ENCODE measurements at places on chromosomes 4 and X.

GRCh38 chr4:141240671-141241070 lies 20.0 kb downstream of the ZNF330 start:
- DNase-seq, result no peak

DNA sequence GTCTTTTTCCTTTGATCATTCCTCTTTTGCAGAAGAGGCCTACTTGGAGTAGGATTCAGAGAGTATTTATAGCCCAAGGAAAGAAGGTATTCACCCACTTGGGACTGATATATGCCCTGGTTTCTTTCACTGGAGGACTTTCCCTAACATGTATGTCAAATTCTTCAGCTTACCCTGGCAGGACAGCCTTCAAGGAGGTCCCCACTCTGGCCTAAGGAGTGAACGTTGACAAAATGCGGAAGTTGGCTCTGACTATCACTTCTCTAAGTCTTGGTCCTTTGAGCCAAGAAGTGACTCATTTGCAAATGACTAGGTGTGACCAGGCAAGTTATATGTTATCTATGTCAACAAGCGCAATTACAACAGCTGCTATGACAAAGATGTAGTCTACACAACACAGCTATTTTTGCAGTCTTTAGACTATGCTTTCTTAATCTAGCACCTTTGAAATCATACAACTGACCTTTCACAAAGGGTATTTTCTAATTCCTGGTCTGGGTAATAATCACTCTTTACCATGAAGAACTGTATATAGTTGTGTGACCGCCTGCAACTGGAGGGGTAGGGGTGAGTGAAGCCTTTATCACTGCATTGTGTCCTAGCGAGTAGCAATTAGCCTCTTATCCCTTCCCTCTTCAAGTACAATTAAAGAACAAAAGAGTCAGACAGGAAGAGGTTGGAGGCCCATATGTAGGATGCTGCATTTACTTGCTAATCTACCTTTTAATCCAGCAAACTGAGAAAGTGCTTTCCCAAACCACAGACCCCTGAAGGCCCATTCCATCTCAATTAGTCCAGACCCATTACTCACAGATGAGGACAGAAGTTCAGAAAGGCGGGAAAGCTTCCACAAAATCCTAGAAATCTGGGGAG lies 50.1 kb downstream of the RASGEF1B start:
- no peak for DNase-seq

GRCh38 chrX:131330735-131331134 lies 41.6 kb upstream of the IGSF1 start:
- no peak for DNase-seq

- DNase-seq, result no peak
Measured at GRCh38 chr4:138204507-138204906, 37.6 kb downstream of the SLC7A11 start.

- no peak for DNase-seq
Measured at GRCh38 chr4:123244137-123244536, 152.5 kb upstream of the SPRY1 start.

GRCh38 chr4:83010522-83011318 lies at the start of gene LIN54:
TSS of gene LIN54 (minus strand) at chr4:83010823. CDS start at chr4:82984844, 25,979 bp downstream.
- no peak for DNase-seq

DNA sequence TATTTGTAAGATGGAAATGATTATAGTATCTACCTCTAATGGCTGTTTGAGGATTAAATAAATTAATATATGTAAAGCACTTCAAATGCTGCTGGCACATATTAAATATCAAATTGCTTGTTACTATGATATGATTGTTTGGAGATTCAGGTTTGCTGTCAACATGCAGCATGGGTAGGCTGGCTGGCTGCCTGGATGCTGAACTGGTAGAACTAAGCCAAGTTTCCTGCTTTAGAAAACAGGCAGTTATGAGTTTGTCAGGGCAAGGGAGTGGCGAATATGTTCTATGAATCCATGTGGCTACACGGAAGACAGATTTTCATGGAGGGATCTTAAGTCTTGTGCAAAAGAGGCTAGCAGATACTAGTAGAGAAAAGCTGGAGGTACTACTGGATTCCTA lies 239.6 kb downstream of the GBA3 start:
- DNase-seq, result no peak

- DNase-seq, result no peak
Measured at GRCh38 chr4:77881460-77882295, 19.0 kb downstream of the MRPL1 start.

GRCh38 chrX:44253575-44253942 lies 89.9 kb downstream of the EFHC2 start:
- DNase-seq, result no peak

- DNase-seq, result no peak
Measured at GRCh38 chr4:1746919-1747602, 25.7 kb downstream of the TACC3 start.

GRCh38 chr4:10761903-10762302 lies 77.3 kb upstream of the CLNK start:
- DNase-seq, result no peak

GRCh38 chr4:1291996-1292702 lies 2.5 kb downstream of the MAEA start:
- no peak for DNase-seq

GRCh38 chr4:107034996-107035818 lies 906 bp downstream of the DKK2 start:
- DNase-seq, result no peak

DNA sequence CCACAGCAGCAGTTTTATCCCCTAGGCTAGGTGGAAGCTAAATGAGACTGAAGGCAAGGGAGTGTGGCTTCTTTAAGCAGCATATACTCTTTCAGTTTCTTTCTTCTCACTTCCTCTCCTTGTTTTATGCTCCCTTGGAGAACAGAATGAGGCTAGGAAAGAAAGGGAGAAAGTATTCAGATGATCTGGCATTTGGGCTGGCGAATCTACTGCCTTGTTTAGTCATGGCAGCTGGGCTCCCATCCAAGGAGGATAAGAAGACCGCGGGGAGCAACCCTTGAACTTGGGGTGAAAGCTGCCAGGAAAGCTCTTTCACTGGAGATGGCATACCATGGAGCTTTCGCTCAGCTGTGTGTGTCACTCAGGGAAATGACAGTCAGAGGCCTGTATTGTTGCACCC lies 72.1 kb downstream of the ARHGEF38 start:
- DNase-seq, result no peak

GRCh38 chr4:76035799-76036380 lies at the start of gene CXCL11:
TSS of gene CXCL11 (minus strand) at chr4:76036070. CDS start at chr4:76035987, 83 bp downstream.
- peak; percentile 76 for DNase-seq

- no peak for DNase-seq
Measured at GRCh38 chrX:6718766-6719165, 183.8 kb upstream of the VCX3A start.

- no peak for DNase-seq
Measured at GRCh38 chr4:95625020-95625419, 76.2 kb upstream of the UNC5C start.

DNA sequence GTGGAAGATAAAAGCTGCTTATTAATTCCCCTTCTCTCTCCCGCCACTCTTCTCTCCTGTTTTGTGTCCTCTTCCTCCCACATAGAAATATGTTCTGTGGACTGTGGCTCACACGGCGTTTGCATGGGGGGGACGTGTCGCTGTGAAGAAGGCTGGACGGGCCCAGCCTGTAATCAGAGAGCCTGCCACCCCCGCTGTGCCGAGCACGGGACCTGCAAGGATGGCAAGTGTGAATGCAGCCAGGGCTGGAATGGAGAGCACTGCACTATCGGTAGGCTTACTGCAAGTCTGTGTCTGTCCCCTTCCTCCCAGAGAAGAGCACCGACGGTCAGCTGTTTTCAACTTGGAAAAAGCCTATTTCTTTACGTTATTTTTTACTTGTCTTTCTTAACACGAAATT lies 229.1 kb downstream of the DCTD start:
- no peak for DNase-seq

- no peak for DNase-seq
Measured at GRCh38 chr4:55079451-55080173, 45.8 kb downstream of the KDR start.

DNA sequence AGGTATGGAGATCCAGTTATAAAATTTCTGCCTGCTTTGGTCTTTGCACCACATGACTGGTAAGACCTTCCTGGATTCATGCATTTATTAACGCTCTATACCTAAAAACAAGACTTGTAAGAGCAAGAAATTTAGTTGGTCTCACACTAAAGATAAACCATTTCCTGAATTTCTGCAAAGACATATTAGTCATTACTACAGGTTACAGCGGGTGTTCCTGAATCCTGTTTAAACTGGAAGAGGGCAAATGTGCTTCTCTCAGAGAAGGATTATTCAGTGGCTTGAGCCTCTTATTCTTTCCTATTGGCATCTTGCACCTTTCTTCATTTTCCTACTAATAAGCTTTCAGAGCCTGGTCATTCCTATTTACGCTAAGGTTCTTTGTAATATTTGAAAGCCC lies 397.6 kb upstream of the TENM3 start:
- no peak for DNase-seq

- DNase-seq, result no peak
Measured at GRCh38 chr4:185036019-185036418, 17.7 kb downstream of the HELT start.

GRCh38 chrX:23271026-23271425 lies 63.6 kb upstream of the PTCHD1 start:
- DNase-seq, result no peak

GRCh38 chrX:53280331-53281320 lies 758 bp downstream of the IQSEC2 start:
- DNase-seq, result no peak

- no peak for DNase-seq
Measured at GRCh38 chr4:153790500-153790865, 1.6 kb upstream of the SFRP2 start.

GRCh38 chr4:156294577-156294976 lies 340.9 kb upstream of the CTSO start:
- DNase-seq, result no peak

DNA sequence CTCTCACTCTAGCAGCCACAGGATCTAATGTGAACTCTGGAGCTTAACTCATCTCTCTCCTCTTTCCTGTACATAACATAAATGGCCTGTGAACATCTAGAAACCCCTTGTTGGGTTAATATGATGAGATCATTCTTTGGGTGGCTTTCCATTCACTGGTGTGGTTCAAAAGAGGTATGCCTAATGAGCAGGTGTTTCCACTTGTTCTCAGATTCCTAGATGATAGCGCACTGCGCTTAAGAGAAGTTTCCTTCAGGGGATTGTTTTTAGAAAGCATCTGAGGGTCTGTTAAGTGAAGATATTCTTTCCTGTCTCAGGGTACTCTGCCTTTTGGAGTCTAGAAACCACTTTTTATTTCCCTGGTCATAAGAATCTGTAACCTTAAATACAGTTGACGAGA lies 32.5 kb downstream of the FRMPD4 start:
- DNase-seq, result no peak

DNA sequence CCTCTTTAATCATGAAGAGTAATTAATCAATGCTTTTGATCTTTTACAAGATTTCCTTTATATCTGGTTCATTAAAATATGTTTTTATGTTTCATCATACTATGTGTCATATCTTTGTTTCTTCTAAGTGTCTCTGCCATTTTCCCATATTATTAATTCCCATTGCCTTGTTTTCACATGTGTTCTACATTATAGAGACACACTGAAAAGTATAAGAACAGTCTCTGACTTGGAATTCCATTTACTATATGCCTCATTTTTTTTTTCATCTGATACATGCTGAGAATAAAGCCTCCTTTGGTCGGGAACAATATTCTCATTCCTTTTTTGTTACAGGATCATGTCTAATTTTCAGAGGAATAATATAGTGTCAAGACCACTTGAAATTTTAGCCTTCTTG lies 4.3 kb downstream of the BANK1 start:
- no peak for DNase-seq

Measured in glomerular endothelial cell (primary cell).